ENCODE measurements at places on chromosomes 6 and 20.
A peak's percentile ranks its signal among the peaks of the same experiment; 100 is the strongest.

DNA sequence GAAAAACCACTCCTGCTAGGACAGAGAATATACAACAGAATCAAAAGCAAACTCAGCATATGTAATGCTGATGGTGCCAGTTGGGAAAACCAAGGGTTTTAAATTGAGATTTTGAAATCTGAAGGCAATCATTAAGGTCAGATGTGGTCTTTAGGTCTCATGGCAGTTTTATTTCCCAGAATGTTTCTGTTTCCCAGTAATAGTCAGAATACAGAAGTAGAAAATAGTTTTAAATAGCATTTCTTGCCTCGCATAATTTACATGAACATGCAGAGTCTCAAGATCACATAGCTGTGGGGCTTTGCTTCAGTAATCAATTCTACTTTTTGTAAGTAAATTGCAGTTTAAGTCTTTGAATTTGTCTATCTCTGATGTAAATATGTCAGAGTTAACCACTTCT is 58.1 kb downstream of the RNF144B start:
- DNase-seq, result no peak

DNA sequence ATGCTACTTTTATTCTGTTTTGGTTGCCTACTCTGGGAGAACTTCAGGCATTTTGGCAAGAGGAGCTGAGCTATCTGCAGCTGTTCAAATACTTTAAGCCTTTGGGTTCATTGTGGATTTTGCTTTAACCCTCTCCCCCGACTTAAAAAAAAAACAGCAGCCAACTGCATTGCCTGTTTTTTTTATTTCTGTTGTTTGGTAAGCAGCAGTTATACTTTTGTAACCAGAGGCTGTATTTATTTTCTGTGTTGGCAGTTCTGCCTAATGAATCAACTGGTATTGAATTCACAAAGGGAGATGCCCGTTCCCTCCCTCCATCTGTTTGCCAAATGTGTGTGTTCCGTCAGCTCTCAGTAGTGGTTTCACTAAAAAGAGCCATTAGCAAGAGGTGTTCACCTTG is 484.0 kb downstream of the UTRN start:
- no peak for DNase-seq

GRCh38 chr20:8901237-8902025 is 167.5 kb upstream of the PLCB4 start:
- DNase-seq, result no peak

- DNase-seq, result no peak
These were observed at the start of gene RAET1E for GRCh38 chr6:149897855-149898744. TSS of gene RAET1E (minus strand) at chr6:149898113. CDS start at chr6:149890901, 7,212 bp downstream.

- DNase-seq, result no peak
These were observed 141.1 kb upstream of the FOXQ1 start for GRCh38 chr6:1170794-1171193.

- no peak for DNase-seq
These were observed 1013.7 kb upstream of the MAP3K7 start for GRCh38 chr6:91600561-91600960.

DNA sequence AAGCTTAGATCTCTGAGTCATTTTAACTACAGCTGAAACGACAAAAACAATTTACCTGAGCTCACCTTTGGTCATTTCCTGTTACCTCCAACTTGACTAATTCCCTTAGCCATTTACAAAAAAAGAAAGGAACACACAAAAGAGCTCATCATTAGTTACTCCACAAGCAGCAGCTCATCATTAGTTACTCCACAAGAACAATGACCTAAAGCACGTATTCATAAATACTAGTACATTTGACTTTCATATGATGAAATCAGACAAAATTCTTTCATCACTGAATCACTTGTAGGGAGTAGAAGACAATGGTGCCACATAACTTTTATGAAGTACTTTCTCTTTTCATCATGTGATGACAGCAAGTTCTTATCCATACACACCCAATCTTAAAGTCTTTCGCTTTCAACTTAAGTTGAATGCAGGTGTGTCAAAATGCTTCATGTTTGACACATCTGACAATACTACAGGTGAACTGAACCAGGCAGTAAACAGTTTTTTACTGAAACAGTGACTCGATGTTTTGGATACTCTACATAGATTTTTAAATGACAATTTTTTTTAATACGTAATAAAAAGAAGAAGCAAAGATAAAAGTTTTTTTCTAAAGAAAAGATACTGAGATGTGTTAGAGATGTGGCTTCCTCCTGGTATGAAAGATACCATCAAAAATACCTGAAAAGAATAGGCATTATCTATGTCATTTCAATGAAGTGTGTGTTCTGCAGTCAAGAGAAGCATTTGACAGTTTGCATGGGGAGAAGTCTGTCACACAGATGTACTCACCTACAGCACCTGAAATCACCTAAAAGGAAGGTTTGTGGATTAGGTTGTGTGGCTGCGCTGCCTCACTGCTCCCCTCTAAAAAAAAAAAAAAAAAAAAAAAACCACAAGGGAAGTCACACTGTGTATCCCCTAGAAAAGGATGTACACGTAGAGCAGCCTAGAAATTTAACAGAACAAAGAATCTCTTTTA is 109.1 kb downstream of the PRDM1 start:
- peak; percentile 57 for DNase-seq
